ENCODE measurements at places on chromosomes 2 and 18. TPM values are rescaled to one million over a fixed set of nuclear protein-coding genes. Genes with fewer than 3 reads are reported as not detected.

Gene CYTIP
- total RNA-seq = not detected

Gene NCKAP5
- 0.90 TPM for total RNA-seq

Gene CRYGD
- total RNA-seq = not detected

Gene CIB4
- 0.38 TPM for total RNA-seq
